ENCODE measurements at places on chromosomes 1 and 21.

GRCh38 chr1:157199421-157199755, 61.2 kb upstream of the ETV3 start:
- DNase-seq = no peak

DNA sequence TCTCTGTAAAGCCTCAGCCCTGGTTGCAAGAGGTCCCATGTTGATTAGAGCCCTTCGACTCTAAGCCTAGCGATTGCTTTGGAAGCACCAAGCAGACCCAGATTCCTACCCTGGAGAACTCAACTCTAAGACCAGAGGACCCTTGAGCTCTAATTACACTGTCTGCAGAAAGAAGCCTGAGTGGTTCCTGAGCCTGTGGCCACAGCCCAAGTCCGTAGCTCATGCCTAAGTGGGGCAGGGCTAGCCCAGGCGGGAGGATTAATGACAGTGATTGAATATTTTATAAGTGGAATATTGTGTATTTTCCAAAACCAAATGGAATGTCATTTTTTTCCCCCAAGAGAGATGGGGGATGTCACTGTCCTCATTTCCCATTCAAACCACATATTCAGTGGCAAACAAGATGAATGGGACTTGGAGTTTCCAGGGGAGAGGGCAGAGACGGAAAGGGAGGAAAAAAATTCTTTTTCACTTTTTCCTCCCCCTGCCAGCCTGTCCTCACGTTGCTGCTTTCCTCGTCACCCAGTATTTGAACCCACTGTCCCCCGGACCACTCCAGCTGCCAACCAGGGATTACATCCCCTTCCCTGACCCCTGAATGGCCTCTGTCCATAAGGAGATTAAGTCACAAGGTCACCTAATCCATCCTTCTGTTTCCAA, 79.6 kb upstream of the CTTNBP2NL start:
- DNase-seq = no peak

DNA sequence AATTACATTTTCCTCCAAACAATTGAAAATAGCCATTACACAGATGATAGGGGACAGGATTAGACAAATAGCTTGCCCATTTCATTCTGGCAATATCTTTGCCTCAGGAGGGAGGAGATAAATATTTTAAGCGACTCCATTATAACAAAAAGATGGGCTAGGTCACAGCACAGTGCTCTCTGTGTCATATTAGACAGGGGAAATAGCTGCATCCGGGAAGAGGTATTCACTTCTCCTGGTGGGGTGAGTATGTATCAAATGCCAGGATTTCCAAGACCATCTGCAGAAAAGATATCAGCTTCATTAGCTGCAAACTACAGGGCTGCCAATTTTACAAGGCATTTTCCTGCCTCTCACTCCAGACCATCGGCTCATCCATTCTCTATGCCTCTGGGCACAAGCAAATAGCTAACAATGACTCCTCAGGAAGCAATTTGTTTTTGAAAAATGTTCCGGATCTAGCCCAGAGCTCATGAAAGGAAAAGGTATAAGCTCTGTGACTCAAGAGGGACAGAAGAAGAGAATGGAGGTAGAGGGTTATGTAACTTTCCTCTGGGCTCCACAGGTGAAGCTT, 41.9 kb upstream of the ANGPTL7 start:
- peak; percentile 13 for DNase-seq

GRCh38 chr1:190511554-190511953, 33.9 kb upstream of the BRINP3 start:
- no peak for DNase-seq

DNA sequence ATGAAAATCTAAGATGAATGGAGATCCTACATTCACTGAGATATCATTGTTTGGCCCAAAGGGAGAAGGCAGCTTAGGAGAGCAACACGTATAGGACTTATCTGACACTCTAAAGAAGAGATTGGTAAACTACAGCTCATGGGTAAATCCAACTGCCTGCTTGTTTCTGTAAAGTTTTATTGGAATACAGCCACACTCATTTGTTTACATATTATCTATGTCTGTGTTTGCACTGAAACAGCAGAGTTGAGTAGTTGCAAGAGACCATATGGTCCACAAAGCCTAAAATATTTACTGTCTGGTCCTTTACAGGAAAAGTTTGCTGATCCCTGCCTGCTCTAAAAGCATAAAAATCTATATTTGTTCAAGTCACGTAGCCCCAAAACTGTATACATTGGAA, 14.3 kb upstream of the LRRC53 start:
- no peak for DNase-seq

- no peak for DNase-seq
Observed at GRCh38 chr1:1068517-1069055, 5.5 kb downstream of the RNF223 start.

DNA sequence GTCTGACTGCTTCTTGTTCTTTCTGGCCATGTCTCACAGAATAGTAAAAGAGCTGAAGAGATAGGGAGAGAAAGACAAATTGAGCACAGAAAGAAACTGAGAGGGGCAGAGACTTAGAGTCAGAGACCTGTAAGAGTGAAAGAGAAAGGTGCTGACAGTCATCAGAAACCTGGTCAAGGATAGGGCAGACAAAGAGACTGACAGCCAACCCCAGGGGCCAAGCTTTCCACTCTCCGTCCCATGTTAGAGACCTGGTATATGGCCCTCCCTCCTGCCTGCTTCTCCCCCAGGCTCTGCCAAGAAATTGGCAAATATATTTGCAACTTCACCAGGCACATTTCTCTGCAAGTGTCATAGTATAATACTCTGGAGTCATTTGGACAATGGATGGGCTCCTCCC, 64.6 kb downstream of the RHBG start:
- DNase-seq = no peak

DNA sequence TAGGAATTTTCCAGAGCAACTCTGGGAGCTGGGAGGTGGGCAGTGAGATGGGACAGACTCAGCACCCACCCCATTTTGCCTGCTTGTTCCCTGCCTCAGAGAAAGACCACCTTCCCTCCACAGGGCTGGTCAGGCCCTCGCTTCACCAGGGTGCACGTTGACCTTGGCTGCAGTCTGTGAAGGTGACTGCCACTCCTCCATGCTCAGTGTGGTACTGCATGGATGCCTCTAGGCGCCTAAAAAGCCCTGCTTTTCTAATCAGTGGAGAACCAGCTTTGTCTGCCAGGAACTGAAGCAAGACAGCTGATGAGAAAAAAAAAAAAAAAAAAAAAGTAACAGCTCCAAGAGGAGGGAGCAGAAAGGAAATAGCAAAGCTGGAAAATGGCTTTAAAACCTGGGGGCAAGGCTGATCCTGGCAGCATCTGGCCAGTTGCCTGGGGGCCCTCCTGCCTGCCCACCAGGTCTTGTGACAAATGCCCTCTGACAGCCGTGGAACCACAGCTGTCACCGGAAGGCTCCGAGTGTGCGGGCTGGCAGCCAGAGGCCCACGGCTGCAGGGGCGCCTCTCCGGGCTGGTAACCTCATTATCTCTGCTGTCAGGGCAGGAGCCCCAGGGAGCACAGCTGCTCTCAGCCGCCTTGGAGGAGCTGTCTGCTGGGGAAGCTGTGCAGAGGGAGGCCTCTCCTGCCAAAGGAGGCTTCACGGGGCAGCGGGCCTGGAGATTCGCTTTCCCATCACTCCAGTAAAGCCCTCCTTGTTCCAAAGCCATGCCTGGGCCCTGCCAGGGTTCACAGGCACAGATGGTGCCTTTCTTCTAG, 13.7 kb downstream of the KIAA1614 start:
- DNase-seq = peak; percentile 96

GRCh38 chr1:177274687-177275211, 104.0 kb downstream of the BRINP2 start:
- no peak for DNase-seq

DNA sequence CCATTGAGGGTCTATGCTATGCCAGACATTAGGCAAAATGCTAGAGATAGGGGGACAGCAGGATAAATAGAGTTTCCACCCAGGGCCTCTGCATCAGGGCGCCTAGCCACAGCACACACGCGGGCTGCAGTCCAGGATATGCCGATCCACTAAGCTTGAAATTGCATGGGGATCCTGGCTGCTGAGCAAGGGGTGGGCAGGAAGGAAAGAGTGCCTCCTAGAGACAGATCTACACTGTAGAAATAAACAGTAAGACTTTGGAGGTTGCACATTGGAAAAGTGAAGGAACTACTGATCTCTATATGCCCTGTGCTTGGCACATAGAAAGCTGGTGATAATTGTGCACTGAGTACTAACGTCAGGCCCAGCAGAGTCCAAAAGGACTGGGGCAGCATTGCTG, 411.1 kb downstream of the PRDM2 start:
- no peak for DNase-seq

DNA sequence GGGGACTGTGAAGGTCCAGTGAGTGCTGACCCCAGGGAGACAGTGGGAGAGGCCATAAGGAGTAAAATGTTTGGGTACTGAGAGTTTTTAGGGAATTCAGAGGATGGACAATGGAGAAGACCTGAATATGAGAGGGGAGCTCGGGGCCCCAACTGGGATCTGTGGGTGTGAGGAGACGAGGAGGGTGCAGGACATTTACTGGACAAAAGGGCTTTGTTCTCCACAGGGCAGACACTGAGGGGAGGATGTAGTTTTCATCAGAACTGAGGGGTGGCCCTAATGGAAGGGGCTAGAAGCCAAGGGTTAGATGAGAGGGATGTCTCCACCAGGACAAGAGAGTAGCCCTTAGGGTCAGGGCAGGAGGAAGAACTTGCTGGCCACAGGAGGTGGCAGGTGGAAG, 30.0 kb downstream of the TMCC2 start:
- DNase-seq = no peak

GRCh38 chr1:20511518-20512428, 3.8 kb upstream of the MUL1 start:
- DNase-seq = no peak

DNA sequence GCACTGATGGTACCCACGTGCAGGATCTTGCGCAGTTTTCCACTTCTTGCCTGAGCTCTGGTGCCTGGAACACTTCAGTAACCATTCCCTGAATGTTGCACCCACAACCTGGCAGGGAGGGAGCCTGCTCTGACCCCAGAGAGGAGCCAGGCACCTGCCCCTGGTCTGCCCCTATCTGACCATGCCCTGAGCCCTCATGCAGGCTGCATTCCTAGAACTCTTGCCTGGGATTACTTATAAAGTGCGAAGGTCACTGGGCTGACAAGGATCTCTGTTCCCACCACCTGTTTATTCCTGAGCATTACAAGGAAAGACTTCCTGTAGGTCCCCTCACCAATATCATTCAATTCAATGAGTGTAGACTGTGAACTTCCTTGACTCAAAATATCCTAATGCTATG, 191.9 kb upstream of the FMN2 start:
- no peak for DNase-seq

DNA sequence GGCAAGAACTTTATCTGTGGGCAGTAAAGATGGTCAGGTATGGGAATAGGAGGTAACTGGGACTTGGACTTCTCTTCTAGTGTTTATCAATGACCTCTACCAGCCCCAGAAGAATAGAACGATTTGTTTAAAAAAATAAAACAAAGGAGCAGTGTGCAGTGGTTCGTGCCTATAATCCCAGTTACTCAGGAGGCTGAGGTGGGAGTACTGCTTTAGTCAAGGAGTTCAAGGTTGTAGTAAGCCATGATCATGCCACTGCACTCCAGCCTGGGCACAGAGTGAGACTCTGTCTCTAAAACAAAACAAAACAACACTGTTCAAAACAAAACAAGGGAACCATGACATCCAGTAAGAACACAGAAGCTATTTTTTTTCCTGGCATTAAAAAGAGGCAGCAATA, 4.3 kb downstream of the RNF19B start:
- no peak for DNase-seq

- DNase-seq = no peak
Observed at GRCh38 chr1:220928725-220929300, 49.6 kb downstream of the HLX start.

DNA sequence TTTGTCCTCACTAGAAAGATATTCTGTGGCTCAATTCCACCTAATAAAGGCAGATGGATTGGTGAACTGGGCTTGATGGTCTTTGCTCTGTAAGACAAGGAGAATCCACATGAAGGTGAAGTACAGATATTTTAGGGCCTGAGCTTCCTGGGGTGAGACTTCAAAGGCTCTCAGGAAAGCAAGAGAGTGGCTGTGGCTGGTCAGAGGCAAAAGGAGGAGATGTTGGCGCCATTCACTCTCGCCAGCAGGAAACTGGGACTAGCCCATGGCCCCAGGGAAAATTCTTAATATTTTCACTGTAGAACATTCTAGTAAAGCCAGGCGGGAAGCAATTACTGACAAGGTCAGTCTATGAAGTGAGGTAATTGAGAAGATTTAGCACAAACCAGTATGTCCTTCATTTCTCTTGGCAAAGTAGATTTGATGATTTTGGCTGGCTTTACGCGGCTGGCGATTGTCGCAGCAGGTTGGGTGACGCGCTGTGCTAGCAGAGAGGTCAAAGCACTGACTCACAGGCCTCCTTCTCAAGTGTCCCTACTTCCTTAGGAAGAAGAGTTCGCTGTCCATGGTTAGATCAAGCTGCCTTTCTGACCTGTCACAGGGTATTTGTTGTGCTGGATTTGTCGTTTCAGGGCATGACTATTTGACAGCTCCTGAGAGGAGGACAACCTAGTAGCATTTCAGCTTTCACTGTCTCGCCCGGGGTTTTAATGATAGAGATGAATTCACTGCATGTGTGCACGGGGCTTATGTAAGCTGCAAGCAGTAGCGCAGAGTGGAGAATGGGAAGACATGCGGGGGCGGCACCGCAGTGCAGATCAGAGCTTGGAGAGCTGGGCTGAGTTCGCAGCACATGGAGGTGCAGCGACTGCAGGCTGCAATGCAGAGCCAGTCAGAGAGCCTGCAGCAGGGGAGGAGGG, 32.7 kb downstream of the XCL1 start:
- peak; percentile 37 for DNase-seq

- DNase-seq = no peak
Observed at GRCh38 chr1:57546549-57547330, 122.9 kb upstream of the DAB1 start.

- DNase-seq = no peak
Observed at GRCh38 chr21:22174746-22175145, 1176.5 kb downstream of the NCAM2 start.

- DNase-seq = no peak
Observed at GRCh38 chr1:171898941-171899340, 57.6 kb downstream of the DNM3 start.

GRCh38 chr1:21313203-21313885, 23.1 kb upstream of the ECE1 start:
- DNase-seq = peak; percentile 89

- DNase-seq = peak; percentile 42
Observed at GRCh38 chr1:115764541-115764940, 4.0 kb downstream of the CASQ2 start.

DNA sequence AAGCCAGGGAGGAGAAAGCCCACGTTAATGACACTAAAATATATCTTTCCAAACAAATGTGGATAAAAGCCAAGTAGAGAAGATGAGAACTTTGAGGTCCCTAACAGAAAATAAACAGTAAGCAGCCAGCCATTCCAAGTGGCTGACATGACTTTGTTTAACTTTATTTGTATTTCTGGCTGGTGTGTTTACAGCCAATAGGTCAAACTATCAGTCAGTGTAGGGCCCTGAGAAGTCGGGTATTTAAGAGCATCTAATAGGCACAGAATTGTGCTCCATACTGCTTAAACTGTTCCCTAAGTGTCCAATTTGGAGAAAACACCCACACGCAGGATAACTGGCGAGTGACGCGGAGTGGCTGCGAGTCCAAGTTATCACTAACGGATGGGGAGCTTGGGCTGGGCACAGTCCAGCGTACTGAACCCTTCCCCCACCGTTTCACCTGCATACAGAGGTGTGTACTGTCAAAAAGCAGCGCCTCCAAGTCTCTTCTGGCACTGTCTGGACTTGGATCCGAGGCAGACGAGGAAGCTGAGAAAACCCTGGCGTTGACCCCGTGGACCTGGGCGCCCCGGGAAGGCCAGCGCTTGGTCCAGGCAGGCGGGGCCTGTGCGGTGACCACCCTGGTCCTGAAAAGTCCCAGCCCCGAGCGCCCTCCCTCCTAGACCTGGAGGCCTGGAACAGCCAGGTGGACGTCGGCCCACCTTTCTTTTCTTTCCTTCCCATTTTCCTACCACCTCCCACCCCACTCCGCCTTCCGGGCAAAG, 662 bp upstream of the LGALS8 start:
- DNase-seq = no peak

All from BE2C (cell line).